Germinal center (tissue), 1 donor: ENCODE measurements at places on chromosomes 13 and 19.
A peak's percentile ranks its signal among the peaks of the same experiment; 100 is the strongest.

- DNase-seq: no peak
These were observed 55.7 kb downstream of the MAP4K1 start for GRCh38 chr19:38562096-38562495.

- no peak for DNase-seq
These were observed 4.4 kb downstream of the HOOK2 start for GRCh38 chr19:12770922-12771321.

DNA sequence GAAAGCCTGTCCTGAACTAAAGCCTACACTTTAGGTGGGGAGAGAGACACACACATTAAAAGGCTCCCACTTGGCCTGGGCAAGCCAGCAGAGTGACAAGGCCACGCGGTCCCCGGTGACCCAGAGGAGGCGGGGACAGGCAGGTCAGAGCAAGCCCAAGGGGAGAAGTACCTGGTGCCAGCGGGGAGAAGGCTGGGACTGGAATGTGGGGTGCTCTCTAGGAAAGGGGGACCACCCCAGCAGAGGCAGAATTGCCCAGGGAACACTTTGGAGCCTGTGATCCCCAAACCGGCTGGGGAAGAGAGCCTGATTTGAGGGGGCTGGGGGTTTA lies 82.3 kb downstream of the RAB20 start:
- DNase-seq: no peak

DNA sequence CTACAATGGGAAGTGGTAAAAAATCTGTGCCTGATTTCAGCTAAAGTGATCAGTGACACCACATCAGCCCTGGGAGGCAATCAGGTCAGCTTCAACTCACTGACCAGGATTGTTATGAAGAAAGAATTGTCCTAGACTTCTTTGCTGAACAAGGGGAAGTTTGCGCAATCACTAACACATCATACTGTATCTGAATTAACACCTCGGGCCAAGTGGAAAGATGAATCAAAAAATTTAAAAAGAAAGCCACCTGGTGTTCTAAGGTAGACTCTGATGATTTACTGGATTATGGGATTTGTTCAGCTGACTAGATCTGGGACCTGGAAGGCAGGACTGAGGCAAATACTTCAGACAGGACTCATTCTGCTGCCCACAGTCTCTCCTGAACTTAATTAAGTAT lies 161.8 kb downstream of the DIAPH3 start:
- DNase-seq: no peak

- peak; percentile 28 for DNase-seq
These were observed 1.3 kb downstream of the RFX2 start for GRCh38 chr19:6108721-6109633.
